ENCODE measurements at places on chromosomes 13 and 19. TPM values are rescaled to one million over a fixed set of nuclear protein-coding genes. Genes with fewer than 3 reads are reported as not detected.

The ZNF814 gene
- polyA plus RNA-seq: 4.1 TPM

The GIPC3 gene
- 0.33 TPM for polyA plus RNA-seq

The SIGLEC5 gene
- 0.71 TPM for polyA plus RNA-seq

The DMKN gene
- 6.8 TPM for polyA plus RNA-seq

The TSKS gene
- 1.1 TPM for polyA plus RNA-seq

The ACER1 gene
- not detected for polyA plus RNA-seq

The ELAVL3 gene
- not detected for polyA plus RNA-seq

The PTPRH gene
- polyA plus RNA-seq: 5.5 TPM

The DPP9 gene
- polyA plus RNA-seq: 18.6 TPM

The NUP58 gene
- polyA plus RNA-seq: 12.2 TPM

The ZSCAN5C gene
- not detected for polyA plus RNA-seq

The CERS1 gene
- 1.0 TPM for polyA plus RNA-seq

The PTH2 gene
- polyA plus RNA-seq: not detected

The SGCG gene
- 0.18 TPM for polyA plus RNA-seq

The ING1 gene
- 11.7 TPM for polyA plus RNA-seq

The ZNF460 gene
- 0.39 TPM for polyA plus RNA-seq

The CAMSAP3 gene
- 2.2 TPM for polyA plus RNA-seq

The UBE2S gene
- 2.9 TPM for polyA plus RNA-seq
